ENCODE measurements at places on chromosomes 5 and 9. TPM values are rescaled to one million over a fixed set of nuclear protein-coding genes. Genes with fewer than 3 reads are reported as not detected.
A peak's percentile ranks its signal among the peaks of the same experiment; 100 is the strongest.

DNA sequence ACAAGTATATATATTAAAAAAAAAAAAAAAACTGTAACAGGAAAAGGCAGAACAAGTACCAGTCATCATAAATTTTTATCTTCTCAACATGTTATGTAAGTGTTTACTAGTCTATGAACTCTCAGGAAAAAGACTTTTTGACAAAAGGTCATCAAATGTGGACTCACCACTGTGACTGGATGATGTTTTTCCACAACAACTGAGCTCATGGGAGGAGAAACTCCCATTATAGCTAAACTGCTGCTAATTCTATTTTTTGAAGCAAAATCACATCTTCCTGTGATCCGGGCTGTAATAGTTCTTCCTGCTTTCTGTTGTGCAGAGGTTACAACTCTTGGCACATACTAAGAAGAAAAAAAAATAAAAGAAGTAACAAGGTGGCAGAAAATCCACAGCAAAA lies 39.6 kb downstream of the POC5 start:
- peak; percentile 51 for ATAC-seq

DNA sequence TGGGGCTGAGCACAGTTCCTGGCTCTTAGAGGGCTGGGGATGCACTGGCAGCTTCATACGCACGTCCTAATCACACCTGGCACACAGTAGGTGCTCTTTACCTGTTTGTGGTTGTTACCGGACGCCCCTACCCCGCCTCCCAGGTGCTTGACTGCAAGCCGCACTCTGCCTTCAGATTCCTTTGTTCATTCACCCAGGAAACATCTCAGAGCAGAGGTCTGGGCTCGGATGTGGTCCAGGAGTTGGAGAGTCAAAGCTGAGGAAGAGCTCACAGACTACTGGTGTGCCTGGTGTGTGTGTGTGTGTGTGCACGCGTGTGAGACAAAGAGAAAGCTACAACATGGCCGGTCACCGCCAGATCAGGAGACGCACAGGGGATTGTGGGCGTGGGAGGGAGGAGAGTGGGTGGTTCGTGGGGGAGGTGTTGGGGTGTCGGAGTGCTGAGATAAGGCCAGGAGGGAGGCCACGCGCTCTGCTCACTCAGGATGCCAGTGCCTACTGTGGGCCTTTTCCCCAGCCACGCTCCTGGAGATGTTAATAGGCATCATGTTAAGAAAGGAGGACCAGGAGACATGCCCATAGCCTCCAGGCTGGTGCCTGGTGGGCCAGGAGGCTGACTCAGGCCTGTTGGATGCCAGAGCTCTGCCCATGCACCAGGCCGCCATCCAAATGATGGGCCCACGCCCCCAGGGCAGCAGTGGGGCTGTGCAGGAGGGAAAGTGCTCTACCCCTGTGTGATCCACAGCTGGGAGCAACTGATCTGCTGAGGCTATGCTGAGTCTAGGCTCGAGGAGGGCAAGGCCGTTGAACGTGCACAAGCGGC lies 39.9 kb downstream of the CRB2 start:
- ATAC-seq = no peak

- no peak for ATAC-seq
Measured at GRCh38 chr9:124485201-124485600, 22.0 kb downstream of the NR5A1 start.

- no peak for ATAC-seq
Measured at GRCh38 chr9:136108648-136109266, 9.9 kb downstream of the TMEM250 start.

GRCh38 chr9:112443200-112443599 lies 43.4 kb upstream of the KIAA1958 start:
- ATAC-seq = no peak

GRCh38 chr9:36995927-36996705 lies 38.0 kb downstream of the PAX5 start:
- ATAC-seq = peak; percentile 74

DNA sequence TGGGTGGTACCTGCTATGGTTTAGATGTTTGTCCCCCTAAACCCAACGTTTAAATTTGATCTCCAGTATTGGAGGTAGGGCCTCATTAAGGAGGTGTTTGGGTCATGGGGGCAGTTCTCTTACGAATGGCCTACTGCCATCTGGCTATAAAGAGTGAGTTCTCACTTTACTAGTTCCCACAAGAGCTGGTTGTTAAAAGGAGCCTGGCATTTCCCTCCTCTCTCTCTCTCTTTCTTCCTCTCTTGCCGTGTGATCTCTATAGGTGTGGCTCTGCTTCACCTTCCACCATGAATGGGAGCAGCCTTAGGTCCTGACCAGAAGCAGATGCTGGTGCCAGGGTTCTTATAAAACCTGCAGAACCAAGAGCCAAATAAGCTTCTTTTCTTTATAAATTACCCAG lies 193.2 kb upstream of the CDH6 start:
- ATAC-seq = no peak

DNA sequence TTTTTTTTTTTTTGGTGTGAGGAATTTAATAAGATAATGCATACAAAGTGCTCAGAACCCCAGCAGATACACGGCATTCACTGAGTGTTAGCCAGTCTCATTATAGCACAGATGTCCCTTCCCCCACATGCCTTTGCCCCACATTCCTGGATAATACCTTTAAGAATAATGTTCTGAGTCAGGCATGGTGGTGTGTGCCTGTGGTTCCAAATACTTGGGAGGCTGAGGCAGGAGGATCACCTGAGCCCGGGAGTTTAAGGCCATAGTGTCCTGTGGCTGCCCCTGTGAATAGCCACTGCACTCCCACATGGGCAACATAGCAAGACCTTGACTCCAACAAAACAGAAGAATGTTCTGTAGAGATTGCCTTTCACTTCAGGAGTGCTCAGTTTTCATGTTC lies 24.2 kb upstream of the ANKRD18A start:
- ATAC-seq = no peak

DNA sequence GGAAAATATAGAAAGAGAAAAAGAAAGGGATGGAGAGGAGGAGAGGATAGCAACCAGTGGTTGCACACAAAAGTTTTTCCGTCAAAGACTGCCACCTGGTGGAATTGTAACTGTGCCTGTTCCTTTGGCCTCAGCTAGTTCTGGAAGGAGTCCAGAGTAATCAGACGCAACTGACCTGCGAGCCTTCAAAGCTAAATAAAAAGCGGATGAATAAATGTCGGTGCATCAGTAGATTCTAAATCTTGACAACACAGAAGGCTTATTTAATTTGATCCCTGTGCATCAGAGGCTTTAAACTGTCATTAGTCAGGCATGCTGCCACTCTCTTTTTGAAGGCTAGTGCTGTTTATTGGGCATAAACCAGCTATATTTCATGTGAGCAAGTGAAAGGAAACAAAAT lies 132.9 kb upstream of the ACO1 start:
- peak; percentile 40 for ATAC-seq

DNA sequence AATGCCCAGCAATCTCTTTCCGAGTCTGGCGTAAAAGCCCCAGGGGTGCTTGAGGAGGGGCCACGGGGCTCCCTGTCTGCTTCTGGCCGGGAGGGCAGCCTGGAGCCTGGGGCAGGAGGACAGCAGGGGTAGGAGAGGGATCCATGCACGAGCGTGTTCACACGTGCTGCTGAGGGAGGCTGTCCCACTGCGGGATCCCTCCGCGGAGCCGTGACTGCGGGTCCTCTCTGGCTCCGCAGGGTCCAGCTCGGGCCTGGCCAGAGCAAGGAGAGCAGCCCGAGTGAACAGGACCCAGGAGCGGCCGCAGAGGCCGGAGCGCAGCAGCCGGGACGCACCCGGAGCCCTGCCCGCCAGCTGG lies 78.4 kb downstream of the ZNF354C start:
- ATAC-seq = no peak

GRCh38 chr9:94140418-94140780 lies 56.1 kb downstream of the PTPDC1 start:
- ATAC-seq = no peak

DNA sequence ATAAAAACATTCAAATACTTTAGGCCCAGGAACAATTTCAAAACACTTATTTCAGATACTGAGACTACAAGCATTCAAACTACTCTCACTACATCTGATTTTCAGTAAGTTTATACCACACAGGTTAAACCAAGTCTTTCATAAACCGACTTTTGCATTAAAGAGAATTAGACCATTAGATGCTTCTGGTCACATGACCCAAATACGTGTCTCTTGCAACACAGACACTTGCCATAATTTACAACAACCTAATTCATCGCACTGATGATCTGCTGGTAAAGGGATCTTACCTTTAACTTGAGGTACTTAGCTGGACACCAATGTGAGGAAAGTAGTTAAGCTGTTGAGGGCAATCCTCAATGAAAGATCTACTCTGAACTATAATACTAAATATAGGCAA lies 3.2 kb downstream of the HNRNPH1 start:
- ATAC-seq = no peak

DNA sequence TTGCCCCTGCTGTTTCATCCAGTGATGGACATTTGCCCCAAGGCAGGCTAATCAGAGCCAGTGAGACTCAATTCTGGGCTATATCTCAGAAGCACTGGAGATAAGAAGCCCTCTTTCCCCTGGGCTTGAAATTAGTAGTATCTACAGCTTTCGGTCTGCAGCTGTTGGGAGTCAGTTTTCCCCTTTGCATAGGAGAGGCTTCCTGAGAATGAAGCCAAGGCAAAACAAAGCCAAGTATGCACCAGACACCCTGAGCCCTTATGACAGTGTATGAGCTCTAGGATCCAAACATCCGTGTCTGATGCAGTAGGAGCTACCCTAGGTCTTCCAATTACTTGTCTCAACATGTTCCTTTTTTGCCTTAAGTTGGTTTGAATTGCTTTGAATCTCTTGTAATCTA lies 79.2 kb upstream of the PANK3 start:
- ATAC-seq = no peak

GRCh38 chr5:124162767-124163532 lies 583.5 kb downstream of the ZNF608 start:
- no peak for ATAC-seq

DNA sequence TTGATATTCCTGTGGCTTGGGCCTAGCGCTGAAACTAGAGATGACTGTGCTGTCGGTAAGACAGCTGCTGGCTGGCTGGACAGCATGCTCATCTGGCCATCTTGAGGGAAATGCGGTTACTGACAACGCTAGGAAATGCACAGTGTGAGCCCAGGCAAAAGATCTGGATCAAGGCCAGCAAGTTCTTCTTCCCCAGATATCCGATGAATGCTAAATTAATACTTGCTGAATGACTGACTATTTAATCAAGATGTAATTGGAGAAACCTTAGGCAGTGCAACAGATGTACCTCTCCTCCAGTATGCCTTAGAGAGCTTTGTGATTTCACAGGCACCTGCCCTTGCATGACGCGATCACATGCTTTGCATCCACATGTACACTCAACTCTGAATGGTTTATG lies 659.1 kb downstream of the EFNA5 start:
- ATAC-seq = no peak

- ATAC-seq = no peak
Measured at GRCh38 chr5:128007939-128008338, 75.6 kb upstream of the SLC12A2 start.

GRCh38 chr9:87512311-87512710 lies 14.6 kb downstream of the DAPK1 start:
- ATAC-seq = no peak

- ATAC-seq = peak; percentile 66
Measured at GRCh38 chr9:85212887-85213286, 528.9 kb downstream of the AGTPBP1 start.

- no peak for ATAC-seq
Measured at GRCh38 chr5:143168171-143168741, 235.2 kb downstream of the NR3C1 start.

- no peak for ATAC-seq
Measured at GRCh38 chr5:67248703-67249589, 52.3 kb upstream of the CD180 start.

GRCh38 chr5:137147346-137147745 lies 351.8 kb downstream of the SPOCK1 start:
- ATAC-seq = no peak

DNA sequence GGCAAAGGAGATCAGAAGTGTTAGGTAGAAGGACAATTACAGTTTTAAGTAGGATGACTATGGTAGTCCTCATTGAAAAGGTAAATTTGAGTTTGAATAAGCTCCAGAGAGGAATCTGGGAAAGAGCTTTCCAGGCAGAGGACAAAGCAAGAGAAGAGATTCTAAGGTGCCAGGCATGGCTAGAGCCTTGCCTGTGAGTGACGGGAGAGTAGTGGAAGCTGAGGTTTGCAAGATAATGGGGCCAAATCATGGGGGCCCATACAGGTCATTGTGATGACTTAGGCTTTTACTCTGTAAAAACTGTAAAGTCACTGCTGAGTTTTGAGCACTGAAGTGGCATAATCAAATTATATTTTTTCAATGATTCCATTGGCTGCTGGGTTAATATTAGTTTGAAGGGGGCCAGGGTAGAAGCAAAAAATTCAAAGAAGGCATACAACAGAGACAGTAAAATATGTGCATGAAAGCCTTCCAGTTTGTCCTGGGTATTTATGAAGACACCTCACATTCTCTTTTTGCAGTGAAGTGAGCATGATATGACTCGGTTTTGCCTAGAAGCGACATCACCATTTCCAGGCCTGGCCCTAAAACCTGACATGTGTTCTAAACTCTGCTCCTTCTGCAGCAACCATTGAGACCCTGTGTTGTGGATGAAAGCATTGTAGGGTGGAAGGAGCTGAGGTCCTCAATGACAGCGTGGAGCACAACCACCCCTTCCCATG lies 279.8 kb upstream of the TNC start:
- no peak for ATAC-seq

DNA sequence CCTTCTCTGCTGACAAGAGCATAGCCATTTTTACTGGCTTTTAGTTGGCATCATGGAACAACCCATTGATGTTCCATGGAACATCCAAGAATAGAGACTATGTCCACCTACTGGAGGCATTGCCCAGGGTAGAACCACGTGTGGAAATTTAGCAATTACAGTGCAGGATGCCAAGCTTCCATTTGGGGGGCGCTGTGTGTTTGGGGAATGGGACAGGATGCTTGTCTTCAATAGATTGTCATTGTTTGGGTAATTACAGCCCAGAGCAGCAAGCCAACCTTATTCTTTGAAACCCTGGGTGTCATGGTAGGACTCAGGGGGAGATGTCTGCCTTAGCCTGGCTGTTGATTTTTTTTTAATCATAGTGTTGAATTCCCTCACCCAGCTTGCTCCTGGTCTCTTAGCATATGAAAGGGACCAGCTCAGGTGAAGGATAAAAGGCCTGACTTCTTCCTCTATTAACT lies 171.1 kb downstream of the DOCK2 start:
- no peak for ATAC-seq

PDE6A gene
- not detected for total RNA-seq

LRRC19 gene
- not detected for total RNA-seq

ECM2 gene
- not detected for total RNA-seq

TCOF1 gene
- total RNA-seq = 117 TPM

FAM221B gene
- total RNA-seq = not detected

CDH12 gene
- total RNA-seq = not detected

TOR4A gene
- 11.5 TPM for total RNA-seq

CHSY3 gene
- not detected for total RNA-seq

FLT4 gene
- 0.56 TPM for total RNA-seq

BOD1 gene
- total RNA-seq = 23.1 TPM

ADGRV1 gene
- 0.45 TPM for total RNA-seq

WDR31 gene
- 1.6 TPM for total RNA-seq

BTNL8 gene
- total RNA-seq = 0.40 TPM

LIFR gene
- 0.16 TPM for total RNA-seq

Data from activated T-helper 17 cell treated with anti-CD3 and anti-CD28 coated beads, Interleukin-2, amount 50 U/mL, for 72 hours (primary cell).